Cortex of kidney (tissue), 1 donor: ENCODE measurements at places on chromosomes 12 and 14.

DNA sequence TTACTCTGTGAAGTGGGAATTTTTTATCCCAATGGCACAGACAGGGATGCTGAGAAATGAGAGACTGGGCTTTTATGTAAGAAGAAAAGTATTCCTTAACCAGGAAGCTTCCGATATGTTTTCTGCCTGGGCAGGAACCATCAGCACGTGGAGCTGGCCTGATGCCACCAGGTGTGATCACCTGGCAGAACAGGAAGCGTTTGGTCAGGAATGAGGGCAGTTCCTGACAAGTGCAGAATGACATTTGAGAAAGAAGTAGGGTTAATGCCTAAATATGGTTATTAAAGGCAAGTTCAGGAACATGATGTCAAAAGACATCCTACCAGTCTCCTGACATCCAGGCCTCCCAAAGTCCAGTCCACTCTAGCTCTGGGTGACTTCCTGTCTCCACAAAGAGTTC, 210.3 kb downstream of the NUAK1 start:
- DNase-seq = no peak

GRCh38 chr14:93906341-93907329, 20.5 kb upstream of the FAM181A start:
- no peak for DNase-seq

DNA sequence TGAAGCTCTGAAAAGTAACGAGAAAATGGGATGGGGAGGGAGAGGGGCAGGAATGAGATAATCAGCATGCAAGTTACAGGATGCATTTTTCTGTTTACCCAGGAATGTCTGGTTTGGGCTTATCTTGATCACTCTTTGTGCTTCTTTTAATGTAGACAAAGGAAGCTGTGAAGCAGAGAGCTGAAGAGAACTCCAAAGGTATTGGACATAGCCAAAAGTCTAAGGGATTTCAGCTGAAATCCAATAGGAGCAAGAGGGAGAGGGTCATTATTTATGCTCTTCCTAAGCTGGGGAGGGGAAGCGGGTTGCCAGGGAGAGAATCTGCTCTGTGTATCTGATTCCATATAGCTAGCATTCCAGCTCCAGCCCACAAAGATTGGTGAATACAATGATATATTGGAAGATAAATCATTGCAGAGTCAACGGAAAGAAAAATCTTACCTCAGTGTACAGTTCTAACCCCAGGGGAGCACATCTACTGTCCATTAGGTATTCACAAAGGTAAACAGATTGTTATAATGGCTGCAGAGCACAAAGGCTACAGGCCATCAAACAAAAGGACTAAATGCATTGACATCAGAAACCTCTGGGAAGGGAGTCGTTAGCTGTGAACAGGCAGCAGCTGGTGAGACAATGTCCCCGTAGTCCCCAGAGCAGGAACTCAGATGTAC, 61.0 kb upstream of the PELI2 start:
- DNase-seq = no peak

DNA sequence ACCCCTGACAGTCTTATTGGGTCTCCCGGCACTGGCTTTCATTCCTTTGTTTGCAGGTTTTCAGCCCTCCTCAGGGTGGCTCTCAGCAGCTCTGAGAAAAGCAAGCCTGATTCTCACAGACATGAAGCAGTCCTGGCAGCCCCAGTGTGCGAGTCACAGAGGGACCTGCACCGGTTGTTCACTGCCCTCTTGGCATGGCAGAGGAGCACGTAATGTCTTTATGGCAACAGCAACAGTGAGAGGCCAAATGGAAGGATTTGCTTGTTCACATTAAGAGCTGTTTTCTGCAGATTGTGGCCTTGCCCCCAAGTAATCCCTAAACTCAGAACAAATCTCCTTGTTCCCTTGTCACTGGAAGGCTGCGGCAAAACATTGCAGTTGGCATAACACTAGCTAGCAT, 3.4 kb downstream of the KCNA5 start:
- DNase-seq = no peak

DNA sequence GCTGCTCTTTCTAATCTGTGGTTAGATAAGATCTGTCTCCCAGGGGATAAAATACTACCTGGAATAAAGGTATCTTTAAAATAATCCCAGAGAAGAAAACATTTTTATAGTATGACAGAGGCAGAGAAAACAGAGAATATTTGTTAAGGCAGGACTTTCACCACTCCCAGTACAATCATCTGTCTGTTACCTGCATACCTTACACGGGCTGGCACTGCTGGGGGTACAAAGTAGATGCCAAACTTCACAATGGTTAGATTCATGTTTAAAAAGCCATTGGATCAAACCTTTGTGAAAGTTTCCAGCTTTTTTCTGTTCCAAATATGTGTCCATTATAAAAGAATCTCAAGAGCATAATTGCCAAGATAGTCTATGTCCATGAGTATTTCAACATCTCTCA, 273.6 kb upstream of the BTG1 start:
- no peak for DNase-seq

- no peak for DNase-seq
Measured at GRCh38 chr12:115251727-115252126, 567.8 kb upstream of the TBX3 start.

DNA sequence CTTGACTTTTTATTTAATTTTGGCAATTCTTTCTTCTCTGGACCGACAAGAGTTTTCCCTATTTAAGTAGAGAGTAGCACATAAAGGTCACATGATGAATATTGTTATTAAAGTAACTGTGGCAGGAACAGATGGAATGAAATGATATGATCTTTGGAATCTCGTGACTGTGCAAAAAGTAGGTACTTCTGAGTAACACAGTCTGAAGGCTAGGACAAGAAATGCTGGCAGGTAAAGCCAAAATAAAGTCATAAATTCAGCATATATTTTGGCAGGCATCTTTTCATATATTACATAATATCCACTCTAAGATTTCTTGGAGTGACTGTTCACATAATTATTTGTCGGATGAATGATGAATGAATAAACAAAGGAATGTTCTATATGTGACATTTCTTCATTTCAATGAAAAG, 121.4 kb downstream of the EFCAB11 start:
- no peak for DNase-seq

DNA sequence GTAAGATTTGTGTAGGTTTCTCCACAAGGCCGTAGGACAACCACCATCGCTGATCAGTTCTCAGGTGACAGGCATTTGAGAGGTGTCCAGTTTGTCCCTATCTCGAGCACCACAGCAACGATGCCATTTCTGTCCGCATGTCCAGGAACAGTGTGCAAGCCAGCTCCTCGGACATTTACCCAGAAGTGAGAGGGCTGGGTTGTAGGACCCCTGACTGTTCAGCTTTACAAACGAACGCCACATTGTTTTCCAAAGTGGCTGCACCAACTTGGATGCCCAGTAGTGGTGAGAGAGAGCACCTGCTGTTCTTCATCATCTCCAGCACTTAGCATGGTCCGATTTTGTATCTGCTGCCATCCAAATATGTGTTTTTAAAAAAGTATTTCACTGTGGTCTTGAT, 38.6 kb downstream of the CYP46A1 start:
- DNase-seq = no peak

DNA sequence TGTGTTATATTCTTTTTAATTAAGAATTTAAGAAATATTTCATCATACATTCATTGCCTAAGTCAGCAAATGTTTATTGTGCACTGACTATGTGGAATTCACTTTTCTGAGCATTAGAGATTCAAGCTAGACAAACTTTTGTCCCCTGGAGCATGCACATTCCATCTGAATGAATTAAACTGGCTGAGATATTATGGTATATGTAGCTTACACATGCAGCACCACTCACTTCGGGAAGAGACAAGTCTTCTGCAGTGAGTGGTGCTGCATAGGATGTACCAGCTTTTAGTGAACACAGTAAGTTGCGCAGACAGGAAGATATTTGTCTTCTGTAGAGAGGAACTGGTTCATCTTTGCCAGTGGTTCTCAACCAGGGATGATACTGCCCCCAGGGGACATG, 318.4 kb downstream of the SYT1 start:
- DNase-seq = no peak

DNA sequence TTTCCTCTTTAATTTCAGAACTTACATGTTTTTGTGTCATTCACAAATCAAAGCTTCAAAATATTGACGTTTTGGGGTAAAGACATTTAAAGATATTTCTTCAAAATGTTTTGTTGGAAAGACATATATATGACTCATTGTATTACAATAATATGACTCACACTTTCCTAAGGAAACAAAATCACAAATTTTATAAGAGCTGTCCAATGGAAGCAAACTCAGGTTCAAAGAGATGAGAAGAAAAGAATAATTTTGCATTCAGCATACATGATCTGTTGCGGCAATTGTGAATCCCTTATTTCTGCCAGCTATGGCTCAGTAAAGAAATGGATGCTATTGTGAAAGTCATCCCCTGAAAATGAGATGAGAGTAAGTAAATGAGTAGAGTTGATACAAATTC, 82.7 kb downstream of the GRIP1 start:
- no peak for DNase-seq

DNA sequence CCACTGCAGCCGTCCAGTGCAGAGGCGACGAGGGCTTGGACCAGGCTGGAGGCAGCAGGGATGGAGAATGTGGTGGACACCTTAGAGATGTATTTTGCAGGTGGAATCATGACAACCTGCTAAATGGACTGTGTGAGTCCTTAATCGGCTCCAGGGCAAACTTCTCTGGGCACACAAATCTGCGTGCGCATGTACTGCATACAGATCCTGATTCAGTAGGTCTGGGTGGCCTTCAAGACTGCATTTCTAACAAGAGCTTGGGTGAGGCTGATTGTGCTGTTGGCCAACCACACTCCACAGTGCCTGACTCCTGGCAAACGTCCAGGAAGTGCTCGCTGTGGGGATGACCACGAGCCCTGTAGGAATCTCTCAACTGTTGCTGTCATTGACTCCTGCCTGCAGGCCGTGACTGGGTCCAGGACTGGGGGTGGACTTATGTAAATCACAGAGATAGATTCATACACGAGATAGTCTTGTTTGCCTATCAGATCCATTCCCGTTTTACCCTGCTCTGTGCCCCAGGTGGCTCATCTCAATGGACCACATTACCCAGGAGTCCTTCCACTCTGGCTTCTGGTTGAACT, 27.2 kb downstream of the JDP2 start:
- DNase-seq = no peak

GRCh38 chr14:104321802-104322130, 183.4 kb downstream of the KIF26A start:
- DNase-seq = no peak

DNA sequence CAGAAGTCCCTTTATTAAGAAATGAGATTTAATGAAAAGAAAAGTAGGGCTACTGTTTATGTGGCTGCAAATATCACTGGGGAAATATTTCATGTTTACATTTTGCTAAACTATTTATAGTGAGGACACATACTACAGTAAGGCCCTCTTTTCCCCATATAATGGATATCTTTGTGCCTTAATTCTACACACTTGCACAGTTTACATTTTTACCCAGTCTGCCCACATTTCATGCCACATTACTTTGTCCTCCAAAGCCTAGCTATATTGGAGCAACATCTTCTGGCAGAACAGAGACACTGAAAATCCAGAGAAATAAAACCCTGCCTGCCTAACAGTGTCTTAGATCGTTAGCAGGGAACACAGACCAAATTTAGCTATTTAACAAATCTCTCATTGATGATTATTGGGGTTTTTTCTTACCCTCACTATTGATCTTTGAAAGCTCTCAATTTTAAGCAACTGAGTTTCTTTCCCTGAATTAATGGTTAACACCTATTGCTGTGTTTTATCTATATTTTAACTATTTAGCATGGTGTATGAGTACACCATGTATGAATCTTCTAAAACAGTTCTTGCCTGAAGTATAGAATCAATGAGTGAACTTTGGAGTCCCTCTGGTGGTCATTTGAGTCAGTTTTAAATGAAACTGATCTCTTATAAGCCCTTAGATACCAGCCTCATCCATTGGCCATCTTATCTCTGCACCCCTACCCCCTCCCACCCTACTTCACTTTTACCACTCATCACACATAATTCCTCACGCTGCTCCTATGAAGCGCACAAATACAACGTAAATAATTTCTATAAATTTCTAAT, 170.2 kb downstream of the BCAT1 start:
- no peak for DNase-seq

- no peak for DNase-seq
Measured at GRCh38 chr12:53223389-53224060, 8.5 kb downstream of the RARG start.

DNA sequence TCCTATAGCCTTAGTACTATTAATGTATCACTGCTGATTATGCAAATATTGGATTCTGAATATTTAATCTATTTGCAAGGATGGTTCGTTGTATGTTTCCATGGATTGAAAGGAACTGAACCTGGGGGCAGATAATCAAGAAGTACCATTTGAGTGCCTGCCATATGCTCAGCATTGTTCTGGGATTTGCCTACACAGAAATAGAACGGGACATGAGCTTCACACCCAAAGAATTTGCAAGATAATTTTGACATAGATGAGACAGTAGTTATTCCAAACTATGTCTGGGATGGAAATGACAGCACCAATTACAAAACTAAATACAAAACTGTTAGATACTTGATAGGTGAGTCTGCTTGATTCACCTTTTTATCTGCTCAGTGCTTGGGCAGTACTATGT, 132.7 kb upstream of the NPAS3 start:
- no peak for DNase-seq

- no peak for DNase-seq
Measured at GRCh38 chr12:52126605-52127578, 47.4 kb downstream of the SMIM41 start.

DNA sequence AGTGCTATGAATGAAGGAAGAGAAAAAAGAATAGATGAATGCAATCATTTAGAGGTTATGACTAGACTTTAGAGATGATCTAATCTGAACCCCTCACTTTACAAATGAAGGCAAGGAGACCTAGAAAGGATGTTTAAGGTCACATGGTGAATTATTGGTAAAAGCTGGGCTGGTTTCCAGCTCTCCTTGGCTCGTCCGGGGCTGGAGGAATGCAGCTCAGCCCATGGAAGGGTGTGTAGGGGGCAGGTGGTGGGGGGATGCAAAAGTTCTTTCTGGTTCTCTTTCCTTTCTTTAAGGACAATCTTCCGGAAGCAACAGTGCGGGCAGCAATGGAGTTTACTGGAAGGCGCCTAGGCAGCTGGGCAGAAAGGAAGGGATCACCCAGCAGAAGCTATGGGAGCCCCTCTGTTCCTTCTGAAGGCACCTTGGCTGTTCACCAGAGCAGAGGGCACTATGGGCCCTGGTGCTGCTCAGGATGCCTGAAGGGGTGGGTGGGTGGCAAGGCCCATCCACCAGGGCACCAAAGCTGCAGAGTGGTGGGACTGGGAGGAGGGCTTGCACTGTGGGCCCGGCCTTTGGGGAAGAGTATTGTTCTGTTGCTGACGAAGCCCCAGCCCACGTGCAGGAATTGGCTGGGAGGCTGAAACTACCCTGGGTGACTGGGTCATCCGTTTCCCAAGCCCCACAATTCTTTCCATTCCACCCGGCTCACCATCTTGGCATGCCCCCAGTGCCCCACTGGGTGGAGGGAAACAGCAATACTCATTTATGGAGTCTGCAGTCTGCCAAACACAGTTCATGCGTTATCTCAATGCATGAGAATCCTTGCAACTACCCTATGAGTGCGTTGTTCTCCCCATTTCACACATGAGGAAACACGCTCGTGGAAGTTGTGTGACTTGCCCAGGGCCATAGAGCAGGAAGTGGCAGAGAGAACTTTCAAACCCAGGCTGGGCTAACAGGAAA, 78.2 kb downstream of the IRF2BPL start:
- no peak for DNase-seq
